ENCODE measurements at places on chromosomes 6 and 20.

GRCh38 chr6:43933148-43933885, 163.3 kb downstream of the VEGFA start:
- no peak for DNase-seq

GRCh38 chr20:23296841-23297701, 53.5 kb upstream of the NXT1 start:
- DNase-seq: no peak

GRCh38 chr20:36378686-36379085, 72.5 kb downstream of the DLGAP4 start:
- no peak for DNase-seq

DNA sequence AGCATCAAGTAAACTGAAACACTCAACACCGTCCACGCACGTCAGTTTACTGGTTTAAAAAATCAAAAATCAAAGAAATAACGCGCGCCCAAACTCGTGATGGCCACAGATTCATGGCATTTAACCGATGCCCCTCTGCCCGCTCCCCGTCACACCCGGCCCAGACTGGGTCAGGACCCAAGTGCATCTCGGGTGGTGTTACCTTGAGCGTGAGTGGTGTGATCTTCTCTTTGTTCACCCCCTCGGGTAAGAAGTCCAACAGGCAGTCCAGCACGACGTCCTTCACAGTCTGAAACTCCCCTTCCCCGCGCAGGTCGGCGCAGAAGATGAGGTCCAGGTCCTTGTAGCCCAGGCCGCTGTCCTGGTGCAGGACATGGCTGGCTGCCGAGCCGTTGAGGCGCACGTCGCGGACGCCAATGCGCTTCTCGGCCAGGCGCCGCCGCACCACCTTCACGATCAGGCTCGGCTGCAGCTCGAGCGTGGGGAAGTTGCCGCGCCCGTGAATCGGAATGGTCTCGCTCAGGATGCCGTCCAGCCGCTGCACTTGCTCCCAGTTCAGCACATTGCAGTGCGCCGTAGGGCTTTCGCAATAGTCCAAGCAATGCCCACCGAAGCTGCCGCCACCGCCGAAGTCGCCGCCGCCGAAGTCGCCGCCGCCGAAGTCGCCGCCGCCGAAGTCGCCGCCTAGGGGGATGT, 945 bp downstream of the TENT5A start:
- peak; percentile 8 for DNase-seq

DNA sequence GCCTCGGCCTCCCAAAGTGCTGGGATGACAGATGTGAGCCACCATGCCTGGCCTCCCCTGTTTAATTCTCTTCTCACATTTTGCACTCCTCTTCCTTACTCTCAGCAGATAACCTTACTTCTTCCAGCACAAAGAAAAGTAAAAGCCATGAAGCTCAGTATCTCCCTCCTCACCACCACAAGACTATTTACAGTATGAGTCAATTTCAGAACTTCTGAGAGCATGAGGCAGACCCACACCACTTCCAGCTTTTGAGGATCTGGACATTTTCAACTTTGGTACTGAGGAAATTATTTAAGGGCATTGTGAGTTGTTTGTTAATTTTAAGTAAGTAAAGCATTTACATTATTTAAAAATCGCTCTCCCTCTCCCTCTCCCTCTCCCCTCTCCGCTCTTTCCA, 8.0 kb upstream of the SNX3 start:
- DNase-seq: no peak

GRCh38 chr6:3836566-3836965, 12.6 kb upstream of the FAM50B start:
- no peak for DNase-seq

- DNase-seq: no peak
Observed at GRCh38 chr6:91221072-91221720, 634.3 kb upstream of the MAP3K7 start.

- no peak for DNase-seq
Observed at GRCh38 chr20:62216636-62217566, 3.2 kb downstream of the HRH3 start.

DNA sequence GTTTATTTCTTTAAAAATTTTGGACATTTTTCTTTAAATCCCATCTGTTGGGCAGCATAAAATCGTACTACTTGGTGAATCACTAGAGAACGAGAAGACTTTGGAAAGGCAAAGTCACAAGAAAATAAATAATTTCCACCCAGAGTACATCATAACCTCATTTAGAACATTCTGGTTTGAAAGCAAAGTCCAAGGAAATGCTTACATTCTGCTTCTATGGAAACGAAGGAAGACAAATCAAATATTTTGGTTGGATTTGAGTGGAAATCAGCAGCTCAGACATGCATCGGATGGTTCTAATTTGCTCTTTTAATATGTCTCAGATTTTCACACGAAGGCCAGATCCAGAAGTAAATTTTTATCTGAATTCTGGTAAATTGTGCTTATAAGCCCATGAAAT, 60.7 kb upstream of the LTV1 start:
- DNase-seq: no peak

- DNase-seq: peak; percentile 54
Observed at GRCh38 chr20:51372176-51372803, 170.2 kb downstream of the NFATC2 start.

DNA sequence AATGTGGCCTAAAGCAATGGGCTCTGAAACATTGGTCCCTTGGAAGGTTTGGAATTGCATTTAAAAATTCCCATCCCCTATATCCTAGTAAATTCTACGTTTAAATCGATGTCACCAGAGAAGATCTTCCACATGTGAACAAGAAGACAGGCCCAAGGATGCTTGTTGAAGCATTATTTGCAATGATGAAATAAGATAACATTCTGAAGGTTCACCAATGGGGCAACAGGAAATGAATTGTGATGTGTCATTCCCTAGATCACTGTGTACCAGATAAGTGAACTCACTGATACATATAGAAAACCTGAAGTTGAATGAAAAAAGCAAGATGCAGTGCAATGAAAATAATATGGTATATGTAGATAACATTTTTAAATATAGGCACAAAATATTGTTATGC, 464.3 kb upstream of the BTBD3 start:
- DNase-seq: no peak

DNA sequence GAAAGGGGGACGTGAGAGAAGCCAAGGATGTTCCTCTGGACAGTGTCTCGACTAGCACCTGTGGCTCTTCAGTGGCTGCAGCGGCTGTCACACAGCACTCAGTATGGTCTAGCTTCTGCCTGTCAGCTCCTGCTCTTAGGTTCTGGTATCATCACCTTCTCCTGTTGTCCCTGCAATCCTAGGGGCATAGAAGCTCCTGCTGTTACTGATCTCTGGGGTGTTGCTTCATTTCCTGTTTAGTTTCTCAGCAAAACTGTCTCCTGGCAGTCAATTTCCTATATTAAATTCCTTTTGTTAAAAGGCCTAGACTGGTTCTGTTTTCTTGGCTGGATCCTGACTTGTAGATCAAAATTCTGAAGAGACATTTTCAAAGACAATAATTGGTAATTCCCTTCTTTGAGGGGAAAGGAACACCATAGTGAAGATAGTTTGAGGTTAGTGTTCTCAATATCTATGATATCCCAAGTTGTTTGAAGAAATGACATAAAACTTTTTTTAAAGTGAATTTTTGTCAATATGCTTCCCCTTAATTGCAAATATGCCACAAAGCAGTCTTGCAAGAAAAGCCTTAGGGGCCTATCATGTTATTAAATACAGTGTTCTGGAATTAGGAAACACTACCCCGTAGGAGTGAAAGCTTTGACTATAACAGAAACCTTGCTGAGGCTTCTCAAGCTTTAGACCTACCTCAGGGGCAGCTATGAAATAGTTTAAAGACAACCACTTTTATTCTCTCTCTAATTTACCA, 148.5 kb downstream of the KIF6 start:
- no peak for DNase-seq

DNA sequence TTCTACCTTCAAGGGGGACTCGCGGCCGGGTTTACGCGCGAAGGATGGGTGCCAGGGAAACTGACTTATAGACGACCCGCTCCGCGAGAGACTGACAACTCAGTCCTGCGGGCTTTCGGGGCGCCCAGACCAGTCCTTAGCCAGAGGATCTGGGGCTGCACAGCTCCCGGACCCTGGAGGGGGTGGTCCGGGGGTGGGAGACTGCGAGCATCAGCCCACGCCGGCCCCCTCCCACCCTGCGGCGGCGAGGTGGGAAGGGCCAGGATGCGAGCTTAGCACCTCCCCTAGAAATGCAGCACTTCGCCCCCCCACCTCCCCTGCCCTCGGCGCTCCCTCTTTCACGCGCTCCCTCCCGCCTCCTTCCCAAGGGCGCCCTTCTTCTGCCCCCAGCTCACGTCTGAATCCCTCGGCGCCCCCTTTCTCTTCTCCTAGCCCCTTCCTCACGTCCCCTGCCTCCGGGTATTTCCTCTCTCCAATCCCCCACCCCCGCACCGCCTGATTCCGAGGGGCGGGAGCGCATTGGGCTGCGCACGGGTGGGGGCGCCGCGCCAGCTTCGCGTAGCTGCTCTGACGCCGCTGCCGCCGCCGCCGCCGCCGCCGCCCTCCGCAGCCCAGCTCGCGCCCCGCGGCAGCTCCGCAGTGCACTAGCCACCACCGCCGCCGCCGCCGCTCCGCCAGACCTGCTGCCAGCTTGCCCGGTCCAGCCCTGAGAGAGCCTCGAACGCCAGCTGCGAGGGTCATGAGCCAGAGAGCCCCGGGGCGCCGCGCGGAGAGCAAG, at the start of gene SLC32A1:
SLC32A1 (plus strand) TSS at position 639 of the 778 bp plus-strand sequence. CDS start 239 bp downstream, outside the sequence.
- no peak for DNase-seq

DNA sequence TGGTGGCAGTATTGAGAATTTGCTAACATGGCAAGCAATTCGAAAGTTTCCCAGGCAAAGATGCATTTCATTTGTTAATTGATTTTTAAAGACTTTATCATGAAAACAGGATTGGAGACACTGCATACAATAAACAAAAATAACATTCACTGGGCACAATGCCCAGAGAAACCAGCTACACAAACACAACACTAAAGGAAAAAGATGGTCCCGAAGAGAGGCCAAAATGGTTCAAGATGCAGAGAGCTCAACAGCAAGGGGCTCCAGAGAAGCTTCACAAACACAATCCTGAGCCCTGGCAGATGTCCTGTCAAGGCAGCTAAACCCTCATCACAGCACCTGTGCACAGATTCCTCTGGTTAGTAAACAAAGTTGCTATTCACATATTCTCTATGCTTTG, 79.3 kb downstream of the INSM1 start:
- DNase-seq: no peak

DNA sequence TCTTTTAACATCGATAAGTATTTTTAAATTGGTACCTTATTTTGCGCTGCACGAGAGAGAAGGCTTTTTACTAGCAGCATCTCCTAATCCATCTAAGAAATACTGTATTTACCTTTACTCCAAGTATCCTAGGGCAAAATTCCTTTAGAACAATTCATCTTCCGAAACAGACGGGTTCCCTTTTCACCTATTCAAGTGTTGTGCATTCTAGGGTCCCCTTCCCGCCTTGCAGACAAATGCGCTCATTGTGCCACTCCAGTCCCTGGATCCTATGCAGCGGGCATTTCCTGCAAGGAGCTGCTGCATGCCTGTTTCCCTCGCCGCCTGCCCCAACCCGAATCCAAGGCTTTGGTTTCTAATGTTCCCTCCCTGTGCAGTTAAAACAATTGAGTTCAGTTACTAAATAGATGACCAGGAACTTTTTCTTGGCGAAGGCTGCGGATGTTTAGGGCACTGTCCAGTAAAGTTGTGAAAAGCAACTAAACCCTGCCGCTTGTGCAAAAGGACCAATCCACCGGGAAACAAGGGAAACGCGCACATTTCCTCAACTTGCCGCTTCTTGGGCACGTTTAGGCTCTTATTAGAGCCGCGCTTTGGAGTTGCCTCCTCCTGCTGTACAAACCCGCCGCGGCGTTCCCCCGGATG, 556 bp upstream of the SCAF8 start:
- DNase-seq: no peak

- no peak for DNase-seq
Observed at GRCh38 chr20:44008806-44009678, 94.4 kb downstream of the TOX2 start.

GRCh38 chr6:15331143-15331542, 85.3 kb downstream of the JARID2 start:
- no peak for DNase-seq

DNA sequence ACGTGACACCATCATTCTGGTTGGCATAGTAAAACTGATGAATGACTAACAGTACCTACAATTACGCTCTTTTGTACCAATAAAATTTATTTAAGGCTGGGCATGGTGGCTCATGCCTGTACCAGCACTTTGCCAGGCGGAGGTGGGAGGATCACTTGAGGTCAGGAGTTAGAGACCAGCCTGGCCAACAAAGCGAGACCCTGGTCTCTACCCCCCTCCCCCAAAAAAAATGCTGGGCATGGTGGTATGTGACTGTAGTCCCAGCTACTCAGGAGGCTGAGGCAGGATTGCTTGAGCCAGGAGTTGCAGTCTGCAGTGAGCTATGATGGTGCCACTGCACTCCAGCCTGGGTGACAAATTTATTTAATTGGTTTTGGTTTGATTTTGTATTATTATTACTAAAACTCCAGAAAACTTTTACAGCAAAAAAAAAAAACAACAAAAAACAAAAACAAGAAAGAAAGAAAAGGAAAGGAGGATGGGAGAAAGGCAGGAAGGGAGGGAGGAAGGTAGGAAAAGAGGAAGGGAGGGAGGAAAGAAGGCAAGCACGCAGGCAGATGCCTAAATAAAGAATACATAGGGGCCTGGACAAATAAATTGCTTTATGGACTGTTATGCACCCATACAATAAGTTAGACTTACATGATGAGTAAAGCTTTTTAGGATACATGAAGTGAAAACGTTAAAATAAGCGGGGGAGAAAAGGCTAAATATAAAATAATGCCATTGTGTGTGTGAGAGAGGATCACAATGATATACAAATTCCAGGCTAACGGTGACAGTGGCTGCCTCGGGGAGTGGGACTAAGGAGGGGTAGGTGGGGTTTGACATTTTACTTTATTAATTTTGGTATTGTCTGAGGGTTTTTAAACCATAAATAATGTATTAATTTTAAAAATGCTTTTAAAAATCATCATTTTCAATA, 682 bp upstream of the ZSCAN9 start:
- no peak for DNase-seq

DNA sequence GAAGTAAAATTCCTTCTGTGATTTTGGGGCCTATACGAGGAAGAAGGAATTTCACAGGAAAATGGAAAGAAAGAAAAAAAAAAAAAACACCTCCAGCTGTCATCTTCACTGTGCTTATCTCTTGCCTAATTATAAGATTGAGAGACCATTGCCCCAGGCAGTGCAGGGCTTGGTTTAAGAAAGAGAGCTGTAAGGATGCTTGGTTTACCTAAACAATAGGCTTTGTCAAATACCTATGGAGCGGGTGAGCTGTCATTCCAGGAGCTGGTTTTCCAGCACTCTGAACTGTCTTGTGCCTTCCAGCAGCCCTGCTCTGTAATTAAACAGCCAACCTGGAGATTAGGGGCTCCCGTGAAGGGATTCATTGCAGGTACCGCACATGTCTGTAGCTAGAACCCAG, 137.8 kb downstream of the EDN3 start:
- no peak for DNase-seq
